ENCODE measurements at places on chromosomes 16 and 17.

DNA sequence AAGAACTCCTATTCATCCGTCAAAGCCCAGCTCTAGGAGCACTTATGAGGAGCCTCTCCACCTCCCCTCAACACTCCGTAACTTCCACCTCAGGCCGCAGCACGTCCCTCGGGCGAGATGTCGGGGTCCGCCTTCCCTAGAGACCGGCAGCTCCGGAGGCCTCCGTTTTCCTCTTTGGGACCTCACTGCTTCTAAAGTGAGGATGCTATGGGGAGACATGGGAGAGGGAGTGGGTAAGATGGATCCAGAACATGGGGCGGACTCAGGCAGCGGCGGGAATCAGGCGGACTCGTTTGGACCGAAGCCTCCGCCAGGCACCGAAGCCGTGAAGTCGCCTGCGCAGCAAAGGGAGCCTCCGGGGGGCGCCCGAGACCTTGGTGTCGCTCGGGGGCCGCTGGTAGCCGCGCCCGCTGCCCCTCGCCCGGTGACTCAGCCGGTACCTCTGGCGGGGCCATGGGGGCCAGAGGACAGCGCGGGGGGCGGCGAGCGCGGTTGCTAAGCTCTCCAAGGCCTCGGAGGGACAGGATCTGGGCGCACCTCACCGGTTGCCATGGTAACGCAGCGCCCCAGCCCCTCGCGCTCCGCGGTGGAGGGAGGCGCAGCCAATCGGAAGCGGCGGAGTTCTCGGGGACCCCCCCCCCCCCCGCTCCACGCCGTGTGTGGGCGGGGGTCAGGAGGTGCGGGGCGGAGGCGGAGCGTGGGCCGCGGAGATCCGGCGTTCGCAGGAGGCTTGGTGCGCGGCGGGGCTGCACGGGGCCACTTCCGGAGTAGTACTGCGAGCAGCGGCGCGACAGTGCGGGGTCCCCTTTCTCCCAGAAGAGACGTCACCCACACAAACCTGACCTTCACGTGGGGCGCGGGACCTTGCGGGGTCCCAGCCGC is 1.3 kb upstream of the HIC1 start:
- DNase-seq = no peak

- no peak for DNase-seq
These were observed 12.6 kb downstream of the TBC1D24 start for GRCh38 chr16:2487517-2487842.

GRCh38 chr17:69703751-69704150 is 289.3 kb downstream of the MAP2K6 start:
- DNase-seq = no peak

DNA sequence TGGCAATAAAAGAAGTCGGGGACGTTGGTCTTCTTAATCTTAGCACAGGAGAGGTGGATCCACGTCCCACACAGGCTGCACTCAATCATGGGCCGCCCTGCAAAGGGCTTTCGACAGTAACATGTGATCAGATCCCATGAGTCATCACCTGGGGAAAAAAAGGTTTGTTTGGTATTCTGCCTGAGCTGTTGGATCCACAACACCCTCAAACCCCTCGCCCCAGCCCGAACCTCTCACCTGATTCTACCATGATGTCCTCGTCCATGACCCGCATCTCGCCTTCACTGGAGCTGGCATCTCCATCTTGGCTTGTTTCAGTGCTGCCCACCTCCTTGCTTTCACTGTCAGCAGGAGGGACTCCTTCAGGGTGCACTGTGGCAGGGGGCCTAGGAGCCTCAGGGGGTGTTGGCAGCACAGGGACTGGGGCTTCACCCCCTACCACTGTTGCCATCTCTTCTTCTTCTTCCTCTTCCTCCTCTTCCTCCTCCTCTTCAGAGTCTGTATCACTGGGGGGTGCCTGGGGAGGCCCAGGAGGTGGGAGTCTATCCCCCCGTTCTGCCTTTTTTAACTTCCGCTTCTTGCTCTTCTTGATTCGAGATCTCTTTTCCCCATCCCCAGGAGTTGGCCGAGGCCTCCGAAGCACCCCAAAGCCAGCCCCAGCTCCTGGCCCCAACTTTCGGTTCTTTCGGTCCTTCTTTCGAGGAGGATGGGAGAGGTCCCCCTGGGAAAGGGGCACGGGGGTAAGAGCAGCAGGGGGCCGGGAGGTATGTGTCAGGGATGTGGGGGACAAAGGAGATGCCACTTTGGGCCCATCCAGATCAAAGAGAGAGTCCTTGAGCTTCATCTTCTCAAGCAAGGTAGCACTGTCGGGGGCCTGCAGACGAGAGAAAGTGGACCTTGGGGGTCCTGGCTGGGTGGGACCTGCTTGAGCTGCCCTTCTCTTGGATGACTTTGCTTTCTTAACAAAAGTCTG is 1.7 kb upstream of the DVL2 start:
- DNase-seq = no peak

- no peak for DNase-seq
These were observed 35.0 kb upstream of the ASIC2 start for GRCh38 chr17:33328129-33328528.

DNA sequence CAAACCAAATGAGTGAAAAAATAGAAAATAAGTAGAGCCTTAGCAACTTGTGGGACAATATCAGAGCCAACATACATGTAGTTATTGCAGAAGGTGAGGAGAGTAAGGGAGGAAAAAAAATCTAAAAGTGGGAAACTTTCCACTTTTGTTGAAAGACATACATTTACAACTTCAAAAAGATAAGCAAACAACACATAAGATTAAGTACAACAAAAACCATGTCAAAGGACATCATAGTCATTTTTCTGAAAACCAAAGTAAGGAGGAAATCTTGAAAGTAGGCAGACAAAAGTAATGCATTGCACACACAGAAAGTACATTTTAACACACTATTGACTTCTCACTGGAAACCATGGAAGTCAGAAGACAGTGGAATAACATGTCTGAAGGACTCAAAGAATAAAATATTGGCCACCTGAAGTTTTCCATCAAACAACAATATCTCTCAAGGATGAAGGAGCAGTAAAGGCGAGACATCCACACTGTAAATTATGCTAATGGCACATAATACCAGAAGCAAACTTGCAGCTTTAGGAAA is 291.9 kb downstream of the BCAS3 start:
- no peak for DNase-seq

DNA sequence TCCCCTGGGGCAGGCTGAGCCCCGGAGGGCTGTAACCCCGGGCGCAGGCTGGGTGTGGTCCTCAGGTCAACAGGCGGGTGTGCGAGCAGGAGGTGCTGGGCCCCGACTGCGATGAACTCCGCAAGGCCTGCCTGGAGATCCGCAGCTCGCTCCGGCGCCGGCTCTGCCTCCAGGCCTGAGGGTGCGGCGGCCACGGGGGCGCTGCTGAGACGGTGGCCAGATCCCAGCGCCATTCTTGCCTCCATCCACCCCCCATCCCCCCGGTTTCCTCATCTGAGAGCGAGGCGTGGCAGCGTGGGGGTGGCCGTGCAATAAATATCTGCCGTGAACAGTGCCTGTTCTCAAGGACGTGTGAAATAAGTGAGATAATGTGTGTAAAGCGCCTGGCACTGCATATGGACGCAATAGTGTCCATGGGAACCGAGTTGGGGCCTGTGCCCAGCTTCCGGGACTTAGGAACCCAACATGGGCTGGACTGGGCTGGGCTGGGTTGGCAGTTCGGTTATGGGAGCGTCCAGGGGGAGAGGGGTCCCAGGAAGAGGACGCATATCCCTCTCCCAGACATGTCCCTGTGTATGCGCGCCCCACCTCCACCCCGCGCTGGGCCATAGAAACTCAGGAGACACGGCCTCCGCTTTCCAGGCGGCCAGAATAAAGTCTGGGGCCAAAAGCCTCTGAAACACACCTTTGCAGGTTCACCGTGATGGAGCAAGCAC is 15.0 kb downstream of the ZNF213 start:
- DNase-seq = no peak

DNA sequence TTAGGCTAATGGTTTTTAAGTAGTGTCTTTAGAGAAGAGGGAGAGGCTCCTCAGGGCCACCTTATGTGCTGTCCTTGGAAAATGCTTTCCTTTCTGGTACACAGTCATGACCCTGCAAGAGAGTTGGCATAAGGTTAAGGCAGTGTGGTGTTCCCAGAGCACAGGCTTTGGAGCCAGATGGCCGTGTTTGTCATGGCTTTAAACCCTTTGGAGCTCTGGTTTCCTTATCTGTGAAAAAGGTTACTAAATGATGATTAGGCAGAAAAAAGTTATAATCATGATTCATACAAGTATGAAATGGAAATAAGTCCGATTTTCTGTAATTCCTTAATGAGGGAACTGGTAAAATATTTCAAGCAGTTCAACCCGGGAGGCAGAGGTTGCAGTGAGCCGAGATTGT is 13.2 kb downstream of the UTP4 start:
- no peak for DNase-seq

DNA sequence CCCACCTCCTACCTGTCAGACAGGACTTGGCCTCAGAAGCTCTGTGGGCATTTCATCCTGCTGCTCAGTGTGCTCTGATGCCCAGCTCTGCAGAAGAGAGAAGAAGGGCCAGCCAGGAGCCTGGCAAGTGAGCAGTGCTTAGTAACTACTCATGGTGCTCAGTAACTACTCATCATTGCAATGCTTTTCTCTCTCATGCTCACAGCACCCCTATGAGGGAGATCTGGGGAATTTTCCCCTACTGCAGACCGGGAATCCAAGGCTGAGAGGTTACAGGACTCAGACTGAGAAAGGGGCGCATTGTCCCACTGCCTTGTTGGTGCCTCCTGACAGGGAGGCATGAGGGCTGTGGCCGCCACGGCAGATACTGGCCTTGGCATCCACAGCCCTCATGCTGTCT is 261.1 kb downstream of the C16orf95 start:
- no peak for DNase-seq

GRCh38 chr16:54123766-54124165 is 162.8 kb downstream of the IRX3 start:
- DNase-seq = no peak

GRCh38 chr16:50593410-50594150 is 45.4 kb downstream of the NKD1 start:
- DNase-seq = no peak

DNA sequence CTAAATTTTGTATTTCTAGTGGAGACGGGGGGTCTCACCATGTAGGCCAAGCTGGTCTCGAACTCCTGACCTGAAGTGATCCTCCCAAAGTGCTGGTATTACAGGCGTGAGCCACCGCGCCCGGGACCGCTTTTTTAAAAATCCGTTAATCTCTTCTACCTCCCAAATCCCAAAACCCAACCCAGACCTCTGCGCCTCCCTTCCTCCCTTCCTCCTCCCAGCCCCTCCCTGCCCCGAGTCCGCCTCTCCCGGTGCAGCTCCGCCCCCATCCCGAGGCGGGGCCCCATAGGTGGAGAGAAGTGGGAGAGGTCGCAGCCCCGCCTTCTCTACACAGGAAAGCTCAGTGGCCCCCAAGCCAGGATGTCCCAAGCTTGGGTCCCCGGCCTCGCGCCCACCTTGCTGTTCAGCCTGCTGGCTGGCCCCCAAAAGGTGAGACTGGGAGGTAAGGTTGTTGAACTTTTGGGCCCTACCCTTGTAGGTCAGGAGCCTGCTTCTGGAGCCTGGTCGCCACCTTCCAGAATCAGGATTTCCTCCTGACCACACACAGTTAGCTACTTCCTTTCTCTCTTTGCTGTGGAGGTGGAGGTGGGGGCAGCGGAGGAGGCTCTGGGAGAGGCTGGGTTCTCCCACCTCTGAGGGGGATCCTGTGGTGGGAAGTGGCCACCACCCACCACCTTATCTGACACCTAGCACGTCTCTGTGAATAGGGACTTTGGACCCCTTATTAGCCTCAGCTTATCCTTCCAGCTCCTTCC is at the start of gene TMEM92:
Gene TMEM92, plus strand, starts transcription at position 325 of the 755 bp plus-strand sequence. Its CDS starts 36 bp downstream, at position 361.
- DNase-seq = no peak

DNA sequence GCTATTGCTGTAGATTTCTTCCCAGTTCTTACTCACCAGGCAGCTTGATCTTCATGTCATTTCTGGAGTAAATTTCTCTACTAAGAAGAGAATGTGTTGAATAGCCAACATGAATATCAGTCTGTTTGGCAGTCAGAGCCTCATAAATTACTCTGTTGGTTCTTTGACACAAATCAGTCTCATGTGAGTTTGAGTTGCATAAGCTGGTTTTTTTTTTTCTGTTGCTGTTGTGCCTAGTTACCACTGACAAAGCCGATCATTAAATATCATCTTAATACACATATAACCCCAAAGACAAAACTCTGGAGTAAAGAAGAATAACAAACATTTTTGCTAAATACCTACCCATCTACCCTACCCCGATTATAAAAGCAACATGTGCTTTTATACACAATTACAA is 240.5 kb upstream of the KCNJ16 start:
- no peak for DNase-seq

GRCh38 chr17:41296846-41297245 is 5.8 kb downstream of the KRTAP29-1 start:
- no peak for DNase-seq

DNA sequence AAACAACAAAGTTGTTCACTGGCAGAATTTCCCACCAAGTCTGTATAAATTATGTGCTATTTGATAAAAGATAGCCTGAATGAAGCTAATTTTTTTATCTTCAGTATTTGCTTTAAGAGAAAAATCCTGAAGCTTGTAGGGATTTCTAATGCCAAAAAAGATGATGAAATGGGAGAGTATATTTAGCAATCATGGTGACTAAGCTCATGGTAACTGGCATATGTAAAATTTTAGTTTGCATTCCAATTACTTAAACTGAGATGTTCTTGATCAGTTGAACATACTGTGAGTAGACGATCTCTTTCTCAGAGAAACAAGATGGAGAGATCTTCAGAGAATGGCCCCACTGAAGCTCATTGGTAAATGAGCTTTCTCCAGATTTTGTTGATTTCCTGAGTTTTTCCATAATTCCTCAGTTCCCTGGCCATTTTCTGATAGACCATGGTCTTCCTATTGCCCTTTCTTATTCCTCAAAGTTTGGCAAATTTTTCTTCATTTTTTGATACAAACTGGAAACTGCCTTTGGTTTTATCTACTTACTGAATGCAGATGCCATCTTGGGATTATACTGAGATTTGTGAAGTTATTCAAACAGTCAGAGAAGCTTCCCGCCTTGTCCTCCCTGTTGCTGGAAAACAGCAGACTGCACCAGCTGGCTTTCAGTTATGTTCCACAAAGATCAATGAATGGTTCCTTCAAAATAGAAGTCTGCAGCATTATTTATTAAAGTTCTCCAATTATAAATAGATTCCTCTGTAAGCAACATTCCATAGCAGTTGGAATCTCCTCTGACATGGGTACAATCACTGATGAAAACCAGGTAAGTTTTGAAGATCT is 68.3 kb upstream of the ALOX12 start:
- no peak for DNase-seq

GRCh38 chr17:59001158-59001814 is 105.4 kb downstream of the TRIM37 start:
- DNase-seq = no peak

GRCh38 chr16:57764341-57765159 is 29.0 kb downstream of the KATNB1 start:
- no peak for DNase-seq

GRCh38 chr17:62627904-62628633 is 599 bp downstream of the MRC2 start:
- no peak for DNase-seq

GRCh38 chr16:49576941-49577340 is 203.3 kb downstream of the C16orf78 start:
- DNase-seq = no peak

- DNase-seq = no peak
These were observed 20.0 kb downstream of the CLUAP1 start for GRCh38 chr16:3520841-3521240.
